Sigmoid colon (tissue), 7 donors: ENCODE measurements at places on chromosomes 2 and 18. TPM values are rescaled to one million over a fixed set of nuclear protein-coding genes. Genes with fewer than 3 reads are reported as not detected.

DNA sequence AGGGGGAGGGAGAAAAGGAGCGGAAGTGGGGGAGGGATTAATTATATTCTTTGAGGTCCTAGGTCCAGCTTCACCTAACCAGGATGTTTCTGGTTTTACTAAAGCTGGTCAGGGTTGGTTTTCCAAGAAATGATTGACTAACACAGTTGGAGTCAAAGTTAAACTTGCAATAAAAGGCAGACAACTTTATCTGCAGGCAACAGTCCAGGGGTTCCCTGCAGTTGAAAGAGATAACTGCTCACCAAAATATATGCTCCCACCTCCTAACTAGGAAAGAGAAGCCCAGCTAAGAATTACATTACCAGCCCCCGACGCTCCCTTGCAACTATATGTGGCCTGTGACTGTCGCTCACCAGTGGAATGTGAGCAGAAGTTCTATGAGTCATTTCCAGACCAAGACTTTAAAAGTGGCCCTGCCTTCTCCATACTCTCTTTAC, 140.0 kb upstream of the PKDCC start:
- H3K27me3 ChIP-seq: no peaks in the 10 kb centered on the region
- H3K27ac ChIP-seq: no peak overlapping the region
- H3K4me3 ChIP-seq: no peak overlapping the region
- H3K36me3 ChIP-seq: no peaks in the 10 kb centered on the region

SEMA4F gene
- 5.5 TPM for total RNA-seq

CASP10 gene
- total RNA-seq: 3.9 TPM

DNA sequence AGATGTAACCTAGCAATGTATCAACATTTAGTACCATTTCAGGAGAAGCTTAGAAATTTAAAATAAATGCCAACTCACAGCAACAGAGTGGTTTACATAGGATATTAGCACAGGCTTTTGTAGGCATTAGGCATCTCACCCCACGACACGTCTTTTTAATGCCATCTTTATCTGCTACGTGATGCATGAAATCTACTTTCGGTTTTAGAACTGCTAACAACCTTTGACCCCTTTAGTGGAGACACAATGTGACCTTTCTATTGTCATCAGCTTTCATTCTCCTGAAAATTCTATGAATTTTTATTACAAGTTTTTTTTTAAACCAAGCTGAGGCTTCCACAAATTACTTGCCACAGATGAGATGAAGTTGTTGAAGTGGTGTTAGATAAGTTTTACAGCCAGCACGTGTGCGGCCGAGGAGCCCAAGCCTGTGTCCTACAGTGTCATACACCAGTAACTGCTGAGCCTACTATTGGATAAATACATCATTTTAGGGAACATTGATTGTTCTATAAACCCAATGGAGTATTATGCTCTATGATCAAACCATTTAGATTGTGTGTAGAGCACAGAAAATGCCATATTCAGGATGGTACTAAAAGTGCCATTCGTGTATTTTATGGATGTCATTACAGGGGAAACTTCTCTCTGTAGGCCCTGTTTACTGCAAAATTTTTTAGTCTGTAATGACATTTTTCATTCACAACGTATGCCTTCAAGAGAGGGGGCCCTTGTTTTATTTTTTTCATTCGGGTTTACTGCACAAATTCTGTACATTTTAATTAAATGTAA, 151.6 kb downstream of the PTGR3 start:
- H3K4me3 ChIP-seq: no peak overlapping the region
- H3K27ac ChIP-seq: peak overlapping the region; percentile 10
- H3K27me3 ChIP-seq: no peaks in the 10 kb centered on the region
- no peaks in the 10 kb centered on the region for H3K36me3 ChIP-seq

GAD1 gene
- total RNA-seq: 0.41 TPM

GRCh38 chr2:24768601-24769000, 24.6 kb downstream of the PTRHD1 start:
- H3K36me3 ChIP-seq: peaks cover 10% of the 10 kb centered on the region
- H3K4me1 ChIP-seq: no peaks in the 10 kb centered on the region
- H3K4me3 ChIP-seq: no peak overlapping the region
- no peaks in the 10 kb centered on the region for H3K27me3 ChIP-seq

DNA sequence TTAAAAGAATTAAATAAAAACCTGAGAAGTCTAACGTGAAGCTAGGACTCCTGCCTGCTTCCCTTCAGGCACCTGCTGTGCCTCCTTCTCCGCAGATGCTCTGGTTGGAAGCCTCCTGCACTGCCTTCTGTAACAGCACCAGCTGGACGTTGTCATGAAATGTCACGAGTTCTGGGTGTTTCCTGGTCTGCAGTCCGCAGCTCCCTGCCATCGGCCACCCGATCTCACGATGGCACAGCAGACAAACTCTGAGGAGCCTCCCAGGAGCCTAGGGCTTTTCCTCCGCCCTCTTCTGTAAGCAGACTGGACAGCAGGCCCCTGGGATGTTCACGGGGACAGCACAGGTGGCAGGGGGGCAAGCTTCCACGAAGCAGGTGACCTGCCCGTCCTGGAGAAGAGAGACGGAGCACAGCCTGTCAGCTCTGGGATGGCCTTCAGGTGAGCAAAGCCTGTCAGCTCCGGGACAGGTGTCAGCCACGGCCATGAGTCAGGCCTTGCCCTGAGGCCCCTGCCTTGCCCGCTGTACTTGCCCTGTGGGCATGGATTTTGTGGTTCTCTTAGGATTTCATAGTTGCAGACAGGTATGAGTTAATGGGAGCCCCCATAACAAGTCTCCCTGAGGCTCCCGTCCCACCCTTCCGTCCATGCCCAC, 110.3 kb downstream of the PXDN start:
- H3K36me3 ChIP-seq: peaks cover 37% of the 10 kb centered on the region
- no peak overlapping the region for H3K27ac ChIP-seq
- no peaks in the 10 kb centered on the region for H3K27me3 ChIP-seq
- peak; percentile 57 for DNase-seq
- H3K4me3 ChIP-seq: no peak overlapping the region

DNA sequence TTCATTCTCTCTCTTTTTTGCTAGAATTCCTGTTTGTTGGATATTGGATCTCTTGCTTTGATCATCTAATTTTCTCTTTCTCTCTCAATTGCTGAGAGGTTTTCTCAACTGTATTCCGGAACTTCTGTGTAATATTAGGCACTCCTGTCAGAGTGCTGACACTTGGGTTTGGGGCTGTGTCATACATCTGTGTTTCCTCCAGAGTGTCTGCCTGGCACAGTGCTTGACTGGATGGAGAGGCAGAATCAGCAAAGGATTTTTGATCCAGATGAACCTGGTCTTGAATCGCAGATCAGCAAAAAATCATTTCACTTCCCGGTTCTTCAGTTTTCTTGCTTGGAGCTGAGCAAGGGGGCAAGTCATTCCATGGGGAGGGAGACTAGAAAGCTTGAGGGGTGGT, 87.7 kb upstream of the CXCR4 start:
- no peaks in the 10 kb centered on the region for H3K4me1 ChIP-seq
- peak; percentile 68 for DNase-seq
- H3K27ac ChIP-seq: no peak overlapping the region
- H3K36me3 ChIP-seq: no peaks in the 10 kb centered on the region
- no peak overlapping the region for H3K4me3 ChIP-seq

DNA sequence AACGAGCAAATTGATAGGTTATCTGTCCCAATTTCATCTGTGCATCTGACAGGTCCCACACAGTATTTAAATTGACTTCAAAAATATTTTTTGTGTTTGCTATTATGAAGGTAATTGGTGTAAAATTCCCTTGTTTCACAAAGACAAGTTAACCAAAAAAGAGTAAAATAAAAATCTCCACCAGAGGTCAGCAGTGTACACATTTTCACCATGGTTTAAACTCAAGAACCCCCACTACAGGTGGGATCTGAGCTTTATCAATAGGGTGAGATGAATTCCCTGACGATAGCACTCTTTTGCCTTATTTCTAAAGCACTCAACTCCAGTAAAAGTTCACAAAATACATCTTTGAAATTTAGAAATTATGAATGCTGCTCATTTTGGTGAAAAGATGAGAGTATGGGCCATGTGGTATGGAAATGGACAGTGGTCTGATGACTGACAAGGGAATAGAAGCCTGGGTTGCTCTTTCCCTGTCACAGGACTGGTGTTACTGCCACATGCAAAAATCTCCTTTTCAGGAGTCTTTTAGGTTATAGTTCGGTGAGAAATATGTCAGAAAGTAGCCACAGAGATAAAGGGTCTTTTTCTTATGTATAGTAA, 68.0 kb downstream of the SERPINB8 start:
- no peaks in the 10 kb centered on the region for H3K36me3 ChIP-seq
- H3K27me3 ChIP-seq: no peaks in the 10 kb centered on the region
- no peak overlapping the region for H3K27ac ChIP-seq
- H3K4me1 ChIP-seq: no peaks in the 10 kb centered on the region
- DNase-seq: no peak
- H3K4me3 ChIP-seq: no peak overlapping the region

IHH gene
- not detected for total RNA-seq

DNA sequence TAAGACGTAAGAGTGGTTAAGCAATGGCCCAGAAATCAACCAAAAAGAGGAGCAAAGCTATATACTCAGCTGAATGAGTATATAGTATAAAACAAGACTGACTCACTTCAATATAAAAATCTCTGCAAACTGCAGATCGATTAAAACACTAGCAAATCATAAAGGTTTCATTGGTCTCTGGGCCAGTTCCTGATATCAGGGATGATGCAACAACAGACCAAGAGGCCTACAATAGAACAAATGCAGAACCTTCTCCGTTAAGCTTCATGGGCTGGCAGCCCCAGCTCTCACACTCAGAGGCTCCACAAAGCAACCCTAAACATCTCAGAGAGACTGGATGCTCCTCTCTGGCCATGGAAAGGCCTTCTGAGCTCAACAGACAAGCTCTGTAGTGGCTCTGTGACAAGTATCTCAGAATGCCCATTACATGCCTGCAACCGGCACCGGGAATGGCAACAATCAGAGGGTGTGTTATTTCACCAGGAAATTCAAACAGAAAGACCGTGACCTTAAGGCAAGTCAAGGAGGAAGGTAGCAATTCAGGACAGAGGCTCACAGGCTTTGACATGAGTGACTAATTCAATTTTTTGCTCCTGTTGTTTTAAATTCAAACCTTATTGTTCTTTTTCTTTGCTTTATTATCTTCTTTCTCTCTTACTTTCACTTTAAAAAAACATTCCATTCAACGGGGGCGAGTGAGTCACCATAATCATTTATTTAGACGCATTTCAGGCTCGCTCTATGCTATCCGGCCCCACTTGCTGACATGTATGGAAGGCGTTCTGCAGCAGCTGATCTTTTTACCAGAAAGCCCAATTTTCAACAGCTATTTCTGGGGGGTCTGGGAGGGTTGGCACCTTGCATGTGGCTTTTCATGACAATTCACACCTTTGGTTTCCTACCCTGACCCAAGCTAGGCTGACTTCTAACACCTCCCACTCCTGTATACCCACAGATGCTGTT, 15.1 kb downstream of the CYRIA start:
- DNase-seq: no peak
- peak overlapping the region; percentile 54 for H3K27ac ChIP-seq
- peak overlapping the region; percentile 36 for H3K4me3 ChIP-seq
- peaks cover 50% of the 10 kb centered on the region for H3K4me1 ChIP-seq
- no peaks in the 10 kb centered on the region for H3K36me3 ChIP-seq
